ENCODE measurements at places on chromosomes 16 and 17.
A peak's percentile ranks its signal among the peaks of the same experiment; 100 is the strongest.

GRCh38 chr16:68269793-68270192, 5.5 kb downstream of the SLC7A6 start:
- no peak for DNase-seq

DNA sequence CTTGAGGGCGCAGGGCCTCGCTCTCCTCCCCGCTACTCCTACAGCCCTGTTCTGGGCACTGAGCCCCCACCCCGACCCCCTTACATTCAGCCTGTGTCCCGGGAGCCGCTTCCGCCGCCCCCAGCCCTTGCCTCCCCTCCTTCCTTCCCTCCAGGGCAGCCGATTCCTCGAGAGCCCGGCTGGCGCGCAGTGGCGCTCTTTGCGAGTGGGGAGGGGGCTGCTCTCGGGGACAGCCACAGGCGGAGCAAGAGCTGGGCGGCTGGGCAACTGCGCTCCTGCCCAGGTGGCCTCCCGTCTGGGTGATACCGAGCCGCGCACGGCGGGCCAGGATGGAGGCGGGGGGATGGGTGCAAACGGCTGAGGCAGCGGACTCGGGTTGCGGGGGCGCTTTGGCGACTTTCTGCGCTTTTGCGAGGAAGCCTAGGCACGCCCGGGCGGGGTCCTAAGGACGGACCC, 1.2 kb downstream of the MMP15 start:
- DNase-seq = no peak

GRCh38 chr17:21292867-21293830, 8.6 kb downstream of the MAP2K3 start:
- DNase-seq = no peak

- DNase-seq = no peak
These were observed 5.2 kb upstream of the RAB26 start for GRCh38 chr16:2142942-2143877.

- DNase-seq = no peak
These were observed 10.7 kb upstream of the GFAP start for GRCh38 chr17:44925731-44926697.

DNA sequence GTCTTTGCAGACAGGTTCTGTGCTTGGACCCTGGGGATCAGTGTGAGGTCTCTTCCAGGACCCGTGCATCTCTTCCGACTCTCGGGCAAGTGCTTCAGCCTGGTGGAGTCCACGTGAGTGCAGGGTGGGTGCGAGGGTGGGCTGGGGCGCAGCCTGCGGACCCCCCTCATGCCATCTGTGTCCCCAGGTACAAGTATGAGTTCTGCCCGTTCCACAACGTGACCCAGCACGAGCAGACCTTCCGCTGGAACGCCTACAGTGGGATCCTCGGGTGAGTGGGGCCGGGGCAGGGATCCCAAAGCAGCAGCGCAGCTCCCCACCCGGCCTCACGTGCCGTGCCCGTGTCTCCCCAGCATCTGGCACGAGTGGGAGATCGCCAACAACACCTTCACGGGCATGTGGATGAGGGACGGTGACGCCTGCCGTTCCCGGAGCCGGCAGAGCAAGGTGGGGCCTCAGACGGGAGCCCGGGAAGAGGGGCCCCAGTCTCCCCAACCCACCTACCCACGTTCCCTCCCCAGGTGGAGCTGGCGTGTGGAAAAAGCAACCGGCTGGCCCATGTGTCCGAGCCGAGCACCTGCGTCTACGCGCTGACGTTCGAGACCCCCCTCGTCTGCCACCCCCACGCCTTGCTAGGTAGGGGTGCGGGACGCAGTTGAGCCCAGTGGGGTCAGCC, 10.1 kb downstream of the GNPTG start:
- DNase-seq = no peak

DNA sequence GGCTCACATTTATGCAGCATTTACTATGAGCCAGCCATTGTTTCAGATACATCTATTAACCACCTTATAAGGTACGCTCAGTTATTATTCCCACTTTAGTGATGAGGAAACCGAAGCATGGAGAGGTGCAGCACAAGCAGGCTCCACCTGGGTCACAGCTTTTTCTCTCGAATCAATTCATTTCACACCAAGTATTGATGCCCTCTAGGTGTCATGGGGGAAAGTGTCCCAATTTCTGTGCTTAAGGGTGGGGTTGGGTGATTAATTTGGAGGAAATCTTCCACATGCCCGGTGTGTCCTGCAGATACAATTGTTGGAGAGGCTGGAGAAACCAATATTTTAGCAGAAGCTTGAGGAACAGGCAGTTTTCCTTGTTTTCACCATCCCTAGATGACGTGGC, 62.7 kb upstream of the DNAJA2 start:
- no peak for DNase-seq

DNA sequence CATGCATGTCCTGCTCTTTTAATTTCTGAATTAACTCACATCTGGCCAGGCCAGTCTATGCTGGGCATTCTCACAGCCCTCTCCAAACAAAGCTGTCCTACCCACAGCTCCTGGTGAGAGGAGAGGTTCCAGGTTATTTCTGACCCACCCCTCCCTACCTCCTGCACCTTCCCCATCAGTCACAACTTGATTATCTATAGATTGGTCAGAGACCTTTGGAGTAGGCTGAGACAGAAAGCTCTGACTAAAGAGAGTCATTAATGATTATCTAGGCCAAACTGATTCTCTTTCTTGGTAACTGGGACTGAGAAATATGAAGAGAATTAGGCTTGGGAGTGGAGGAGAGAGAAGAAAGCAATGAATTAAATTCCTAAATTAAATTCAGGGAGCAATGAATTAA, 1.4 kb upstream of the KRT222 start:
- DNase-seq = no peak

DNA sequence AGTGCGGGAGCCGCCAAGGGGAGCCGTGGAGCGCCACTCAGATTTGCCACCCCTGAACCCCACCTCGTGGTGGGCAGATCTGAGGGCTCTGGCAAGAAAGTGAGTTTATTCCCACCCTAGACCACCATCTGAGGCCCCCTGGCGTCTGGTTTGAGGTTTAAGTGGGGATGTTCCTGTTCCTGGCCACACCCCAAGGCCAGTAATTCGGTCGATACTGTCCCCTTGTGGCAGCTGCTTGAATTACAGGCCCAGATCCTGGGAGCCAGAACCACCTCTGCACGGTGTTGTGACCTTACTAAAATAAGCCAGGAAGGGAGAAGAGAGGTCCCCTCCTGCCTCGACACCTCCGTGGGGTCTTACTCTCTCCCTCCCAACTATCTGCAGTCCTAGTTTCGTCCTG, 3.3 kb upstream of the LAT start:
- no peak for DNase-seq

- no peak for DNase-seq
These were observed 271.4 kb upstream of the MAF start for GRCh38 chr16:79871906-79872305.

- peak; percentile 25 for DNase-seq
These were observed 878 bp upstream of the TRIM25 start for GRCh38 chr17:56914581-56915273.

DNA sequence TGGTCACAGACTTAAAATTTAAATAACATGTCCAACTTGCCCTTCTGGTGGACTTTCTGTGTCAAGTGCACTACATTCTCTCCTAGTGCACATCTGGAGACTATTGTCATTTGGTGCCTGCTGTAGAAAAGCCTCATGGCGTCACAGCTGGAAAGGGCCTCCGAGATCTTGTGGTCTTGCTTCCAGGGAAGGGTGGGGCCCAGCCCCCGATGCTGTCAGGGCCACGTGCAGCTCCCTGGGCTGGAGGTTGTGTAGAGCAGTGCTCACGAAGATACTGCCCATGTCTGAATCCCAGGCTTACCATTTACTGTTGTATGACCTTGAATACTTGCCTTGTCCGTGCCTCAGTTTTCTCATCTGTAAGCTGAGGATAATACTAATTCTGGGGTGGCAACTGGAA, 6.8 kb upstream of the MPRIP start:
- DNase-seq = no peak

DNA sequence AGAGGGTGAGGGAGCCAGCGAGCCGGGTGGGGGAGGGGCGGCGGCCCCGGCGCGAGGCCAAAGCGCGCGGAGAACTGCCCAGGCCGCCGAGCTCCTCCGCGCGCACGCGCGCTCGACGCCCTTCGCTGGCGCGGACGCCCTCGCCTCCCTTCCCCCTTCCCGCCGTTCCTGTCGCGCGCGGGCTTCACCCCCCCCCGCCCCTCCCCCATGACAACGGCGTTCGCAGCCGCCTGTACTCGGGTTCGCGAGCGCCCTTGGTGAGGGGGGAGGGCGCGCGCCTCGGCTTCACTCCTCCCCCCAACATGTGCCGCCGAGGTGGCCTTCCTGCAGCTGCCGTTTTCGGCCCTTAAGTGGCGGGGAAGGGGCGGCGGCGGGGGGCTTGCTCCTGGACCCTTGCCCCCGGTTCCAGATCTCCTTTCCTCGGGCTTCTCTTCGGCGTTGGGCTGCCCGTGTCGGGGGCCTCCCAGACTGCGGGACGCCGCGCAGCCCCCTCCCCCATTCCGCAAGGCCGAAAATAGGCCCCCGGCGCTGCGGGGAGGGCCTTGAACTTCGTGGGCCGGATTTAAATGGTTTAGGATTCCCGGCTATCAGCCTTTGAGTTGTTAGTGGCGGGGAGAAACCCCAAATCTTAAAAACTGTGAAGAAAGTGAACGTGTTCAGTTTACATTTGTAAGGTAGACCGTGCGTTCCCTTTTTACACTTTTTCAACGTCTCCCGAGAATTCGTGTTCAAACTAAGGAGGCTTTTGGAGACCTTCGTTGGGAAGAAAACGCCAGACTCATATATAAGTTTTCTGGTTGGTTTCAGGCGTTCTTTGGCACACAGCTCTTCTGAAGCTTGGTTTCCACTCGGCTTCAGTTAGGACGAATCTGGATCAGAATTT, 653 bp downstream of the SRRM2 start:
- DNase-seq = peak; percentile 78
